ENCODE measurements at places on chromosomes 11 and 22.

- DNase-seq: no peak
Measured at GRCh38 chr11:47791774-47792430, 24.8 kb upstream of the FNBP4 start.

GRCh38 chr22:45580726-45581381 lies 78.2 kb downstream of the FBLN1 start:
- no peak for DNase-seq

DNA sequence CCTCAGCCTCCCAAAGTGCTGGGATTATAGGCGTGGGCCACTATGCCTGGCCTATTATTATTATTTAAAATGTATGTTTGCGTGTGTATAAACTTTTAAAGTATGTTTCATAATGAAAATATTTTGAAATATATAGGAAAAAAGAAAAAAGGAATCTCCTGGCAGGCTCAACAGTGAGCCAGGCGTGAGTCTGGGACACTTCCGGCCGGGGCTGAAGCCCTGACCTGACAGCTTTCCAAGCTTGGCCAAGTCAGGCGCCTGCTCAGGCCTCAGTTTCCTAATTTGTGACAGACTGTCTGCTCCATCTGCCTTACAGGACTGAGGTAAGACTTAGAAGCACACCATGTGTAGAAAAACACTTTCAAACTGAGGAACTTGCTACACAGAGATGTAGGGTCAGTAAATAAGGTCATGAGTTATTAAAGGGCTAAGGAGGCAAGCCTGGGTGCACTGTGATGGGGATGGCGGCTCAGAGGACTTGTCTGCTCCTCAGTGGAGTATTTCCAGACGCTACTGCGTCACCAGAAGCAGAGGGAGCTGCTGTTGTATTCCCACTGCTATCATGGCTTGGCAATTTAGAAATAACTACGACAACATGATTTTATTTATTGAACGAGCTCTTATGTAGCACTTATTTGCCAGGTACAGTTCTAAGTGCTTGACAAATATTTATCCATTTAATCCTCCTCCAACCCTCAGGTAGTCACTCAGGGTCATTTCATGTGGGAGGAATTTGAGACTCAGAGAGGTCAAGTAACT lies 100.1 kb downstream of the PRR5L start:
- DNase-seq: no peak

GRCh38 chr11:15099267-15099666 lies 15.5 kb upstream of the INSC start:
- DNase-seq: no peak

DNA sequence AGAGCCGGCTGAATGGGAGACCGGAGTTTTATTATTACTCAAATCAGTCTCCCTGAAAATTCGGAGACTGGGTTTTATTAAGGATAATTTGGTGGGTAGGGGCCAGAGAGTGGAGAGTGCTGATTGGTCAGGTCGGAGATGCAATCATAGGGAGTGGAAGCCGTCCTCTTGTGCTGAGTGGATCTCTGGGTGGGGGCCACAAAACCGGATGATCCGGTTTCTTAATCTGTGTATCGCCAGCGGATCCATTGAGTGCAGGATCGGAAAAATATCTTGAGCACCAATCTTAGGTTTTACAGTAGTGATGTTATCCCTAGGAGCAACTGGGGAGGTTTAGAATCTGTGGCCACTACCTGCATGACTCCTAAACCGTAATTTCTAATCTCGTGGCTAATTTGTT lies 886 bp upstream of the NIPSNAP1 start:
- DNase-seq: no peak
